Effector memory CD4-positive, alpha-beta T cell (primary cell): ENCODE measurements at places on chromosomes 7 and 10.

DNA sequence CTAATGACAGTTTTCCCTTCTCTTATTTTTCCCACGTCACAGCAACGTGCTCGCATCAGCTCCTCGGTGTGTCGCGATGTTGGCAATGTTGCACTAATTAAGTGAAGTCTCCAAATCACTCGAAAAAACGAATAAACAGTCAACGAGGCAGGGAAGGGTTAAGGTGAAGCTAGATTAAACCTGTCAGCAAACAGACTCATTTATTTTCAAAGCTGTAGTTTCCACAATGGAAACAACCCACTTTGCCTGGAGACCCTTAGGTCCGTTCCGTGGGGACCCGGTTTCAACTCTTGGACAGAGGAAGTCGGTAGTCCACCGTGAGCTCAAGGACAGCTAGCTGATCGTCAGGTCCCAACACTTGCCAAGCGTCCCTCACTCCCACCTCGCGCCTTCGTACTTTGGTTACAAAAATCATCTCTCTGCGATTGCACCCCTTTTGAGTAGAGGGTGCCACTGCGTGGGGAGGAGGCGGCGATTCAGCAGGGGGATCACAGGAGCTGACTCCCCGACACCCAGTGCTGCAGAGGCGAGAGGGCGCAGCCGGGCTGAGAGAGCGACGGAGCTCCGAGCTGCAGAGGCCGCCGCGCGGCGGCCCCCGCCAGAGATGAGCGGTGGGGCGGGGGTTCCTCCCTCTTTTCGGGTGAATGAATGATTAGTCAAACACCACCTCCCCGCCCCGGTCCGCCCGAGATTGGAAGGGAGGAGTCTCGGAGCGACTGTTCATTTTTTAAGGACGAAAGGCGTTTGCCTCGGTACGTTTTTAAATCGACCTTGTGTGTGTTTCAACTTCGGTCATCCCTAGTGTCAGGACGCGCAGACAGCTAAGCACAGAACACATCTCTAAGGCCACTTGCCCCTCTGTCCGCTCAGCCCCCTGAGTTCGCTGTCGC, 1.3 kb upstream of the BMPER start:
- DNase-seq: no peak

DNA sequence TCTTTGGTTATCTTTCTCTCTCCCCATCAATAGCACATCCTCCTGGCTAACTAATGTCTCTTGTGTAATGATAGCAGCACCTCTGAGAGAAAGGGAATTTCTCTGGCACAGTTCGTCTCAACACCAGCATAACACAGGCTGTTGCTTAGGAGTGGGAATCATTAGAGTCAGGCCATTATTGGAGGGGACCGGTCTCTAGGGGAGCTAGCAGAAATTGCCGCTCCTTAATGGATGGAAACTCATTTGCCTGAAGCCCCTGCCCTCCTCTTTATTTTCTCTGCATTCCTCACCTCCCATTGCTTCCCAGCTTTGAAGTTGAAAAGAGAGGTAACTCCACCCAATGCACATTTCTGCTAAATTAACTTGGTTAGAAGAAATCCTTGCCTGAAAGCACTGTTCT, 11.9 kb downstream of the LRRC4 start:
- DNase-seq: no peak

- no peak for DNase-seq
Measured at GRCh38 chr7:47466832-47467231, 115.1 kb downstream of the TNS3 start.

DNA sequence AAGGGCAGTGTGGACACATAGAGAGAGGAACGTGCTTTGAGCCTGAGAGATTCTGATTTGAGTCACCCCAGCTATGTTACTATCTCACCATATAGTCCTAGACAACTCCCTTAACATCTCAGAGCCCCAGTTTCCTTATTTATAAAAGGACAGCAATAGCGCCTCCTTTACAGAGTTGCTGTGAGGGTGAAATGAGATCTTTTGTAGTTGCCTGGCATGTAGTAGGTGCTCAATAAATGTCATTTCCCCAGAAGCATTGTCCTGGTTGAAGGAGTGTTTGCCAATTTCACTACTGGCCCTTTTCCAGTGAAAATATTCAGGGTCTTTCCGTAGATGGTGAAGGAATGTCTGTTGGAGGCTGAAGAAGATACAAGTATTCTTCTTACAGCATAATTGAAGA, 51.3 kb upstream of the FAM180A start:
- DNase-seq: no peak

DNA sequence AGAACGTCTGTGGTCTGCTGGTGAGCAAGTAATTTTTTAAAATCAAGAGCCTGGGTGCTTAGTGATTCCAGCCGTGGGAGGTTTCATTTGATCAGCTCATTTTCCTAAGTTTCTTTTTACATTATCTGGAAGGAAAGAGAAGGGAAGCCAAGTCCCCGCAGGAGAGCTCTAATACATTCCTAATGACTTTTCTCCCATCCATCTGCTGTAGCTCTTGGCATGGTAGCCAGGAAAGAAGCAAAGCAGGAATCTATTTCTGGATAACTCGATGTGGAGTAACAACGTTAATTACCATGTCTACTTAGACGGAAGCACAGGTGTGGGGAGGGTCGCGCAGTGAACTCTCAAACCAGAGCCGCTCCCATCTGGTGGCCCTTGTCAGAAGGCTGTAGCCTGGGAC, 121.9 kb downstream of the PAXIP1 start:
- DNase-seq: no peak

DNA sequence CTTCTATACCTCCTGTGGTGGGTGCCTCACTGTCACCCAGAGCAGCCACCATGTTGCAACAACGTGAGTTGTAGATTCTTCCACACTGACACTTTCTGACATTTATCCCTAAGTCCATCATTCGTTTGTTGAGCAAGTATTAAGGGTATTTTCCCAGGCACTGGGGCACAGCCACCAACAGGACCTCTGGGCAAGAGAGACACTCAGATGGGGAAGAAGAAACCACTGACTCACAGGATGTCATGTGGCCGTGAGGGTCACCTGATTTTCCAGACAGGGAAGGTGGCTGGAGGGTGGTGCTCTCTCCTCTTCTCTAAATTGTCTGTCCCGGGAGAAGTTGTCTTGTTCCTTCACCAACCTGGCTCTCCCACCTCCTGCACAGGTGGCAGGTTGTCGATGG, 51.7 kb upstream of the PPIF start:
- no peak for DNase-seq

DNA sequence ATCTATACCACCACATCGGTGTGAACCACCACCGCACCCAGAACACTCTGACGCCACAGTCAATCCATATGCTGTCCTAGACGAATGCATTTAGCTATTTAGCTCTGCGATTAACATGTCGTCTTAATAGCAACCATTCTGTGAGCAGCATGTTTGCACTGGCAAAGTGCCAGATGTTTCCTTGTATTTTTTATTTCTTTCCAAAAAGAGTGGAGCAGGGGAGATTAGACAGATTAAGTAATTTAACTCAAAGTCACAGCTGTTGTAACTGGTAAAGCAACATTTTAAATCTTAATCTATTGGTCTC, 57.0 kb upstream of the ARL4A start:
- no peak for DNase-seq

DNA sequence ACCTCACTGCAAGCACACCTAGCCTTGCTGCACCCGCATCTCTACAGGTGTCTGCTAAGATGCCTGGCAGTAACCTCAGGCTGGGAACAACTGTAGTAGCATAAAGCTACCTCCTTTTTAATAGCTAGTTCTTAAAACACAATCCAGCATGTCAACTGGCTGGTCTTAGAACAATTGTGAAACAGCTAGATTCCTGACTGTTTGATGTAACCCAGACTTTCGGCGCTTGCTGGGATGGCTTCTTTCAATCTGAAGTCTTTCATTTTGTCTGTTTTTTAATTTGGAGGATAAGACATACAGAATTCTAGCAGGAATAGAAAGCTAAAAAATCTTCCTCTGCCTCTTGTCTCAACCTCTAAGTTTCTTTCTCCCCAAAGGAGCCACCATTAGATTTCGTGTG, 59.8 kb downstream of the GSDME start:
- no peak for DNase-seq

- no peak for DNase-seq
Measured at GRCh38 chr7:16563281-16564022, 36.8 kb downstream of the LRRC72 start.

GRCh38 chr7:31796375-31796774, 109.4 kb downstream of the PPP1R17 start:
- no peak for DNase-seq

DNA sequence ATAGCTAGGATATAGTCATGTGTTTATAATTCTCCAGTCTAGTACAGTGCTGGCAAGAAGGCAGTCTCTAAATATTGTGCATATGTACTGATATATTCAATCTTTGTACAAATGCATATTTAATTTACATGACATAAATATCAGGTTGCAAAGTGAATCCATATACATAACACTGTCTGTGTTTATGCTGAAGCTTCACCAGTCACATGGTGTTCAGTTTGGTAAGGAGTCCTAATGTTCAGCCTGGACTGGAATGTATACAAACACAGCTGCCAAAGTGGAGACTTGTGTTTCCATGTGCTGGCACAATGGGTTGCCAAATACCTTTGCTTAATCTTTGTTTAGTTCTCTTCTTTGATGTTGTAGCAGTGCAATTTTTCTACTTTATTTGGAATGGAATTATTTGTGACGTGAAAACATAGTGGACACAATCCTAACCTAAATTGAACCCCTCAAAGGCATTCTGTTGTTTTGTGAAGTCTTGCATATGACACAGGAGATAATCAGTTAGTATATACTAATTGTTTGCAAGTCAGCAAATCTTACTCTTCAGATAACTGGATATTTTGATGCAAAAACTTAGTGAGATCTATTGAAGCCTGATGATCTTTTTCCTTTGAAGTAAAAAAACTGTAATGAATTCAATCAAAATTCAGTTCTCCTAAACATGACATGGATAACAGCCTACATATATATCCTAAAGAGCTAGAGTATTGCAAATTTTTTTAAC, 17.3 kb upstream of the ARL4A start:
- no peak for DNase-seq

DNA sequence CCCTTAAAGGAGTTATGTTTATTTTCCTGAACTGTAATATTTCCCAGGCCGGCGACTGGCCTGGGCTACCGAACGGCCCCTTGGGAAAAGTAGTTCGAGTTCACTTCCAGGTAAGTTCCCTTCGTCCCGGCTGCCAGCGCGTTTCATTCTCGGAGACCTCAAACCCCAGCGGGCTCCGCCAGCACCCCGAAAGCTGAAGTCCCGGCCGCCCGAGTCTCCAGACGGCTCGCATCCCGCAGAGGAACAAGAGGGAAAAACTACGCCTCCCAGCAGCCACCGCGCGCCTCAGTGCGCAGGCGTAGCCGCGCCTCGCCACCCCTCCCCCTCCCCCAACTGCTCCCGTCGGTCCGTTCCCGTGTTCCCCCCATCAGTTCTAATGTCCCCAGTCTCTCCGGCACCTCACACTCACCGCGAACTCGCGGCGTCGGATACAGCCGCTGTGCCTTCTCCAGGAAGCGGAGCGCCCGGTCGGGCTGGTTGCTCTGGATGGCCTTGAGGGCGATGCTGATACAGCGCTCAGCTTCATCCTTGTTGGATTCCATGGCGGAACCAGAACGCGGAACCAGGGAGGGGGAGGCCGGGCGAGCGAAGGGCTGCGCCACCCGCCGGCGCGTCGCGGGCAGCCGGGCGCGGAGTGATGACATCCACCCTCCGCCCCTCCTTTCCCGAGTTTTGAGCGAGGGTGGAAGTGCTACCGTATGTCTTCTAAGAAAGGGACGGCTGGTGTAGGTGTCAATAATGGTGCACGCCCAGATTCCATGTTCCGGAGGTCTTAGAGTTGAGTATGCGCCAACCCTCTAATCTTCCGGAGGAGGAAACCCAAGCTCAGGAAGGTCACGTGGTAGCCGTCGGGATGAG, at the start of gene DNAJB12:
Gene DNAJB12 (minus strand): TSS at position 564 of the 858 bp plus-strand sequence. CDS start 22 bp downstream, at position 542.
- DNase-seq: peak; percentile 75

GRCh38 chr10:1347962-1348772, 292.0 kb downstream of the WDR37 start:
- no peak for DNase-seq

DNA sequence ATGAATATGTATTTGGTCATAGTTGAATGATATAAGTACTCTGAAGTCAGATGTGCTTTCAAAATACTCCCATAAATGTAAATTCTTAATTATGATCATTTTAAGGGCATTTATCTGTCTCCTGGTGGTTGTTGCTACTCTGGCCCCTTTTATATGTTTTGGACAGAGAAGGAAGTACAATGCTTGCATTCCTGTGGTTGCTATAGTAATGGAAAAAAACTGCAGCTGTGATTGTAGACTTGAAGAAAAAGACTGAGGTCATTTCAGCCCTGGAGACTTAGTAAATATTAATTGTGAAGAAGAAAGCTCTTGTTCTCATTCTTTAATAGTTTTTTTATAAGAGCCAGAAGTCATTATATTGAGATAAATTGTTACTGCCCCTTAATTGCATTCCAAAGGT, 70.2 kb upstream of the FERD3L start:
- no peak for DNase-seq

DNA sequence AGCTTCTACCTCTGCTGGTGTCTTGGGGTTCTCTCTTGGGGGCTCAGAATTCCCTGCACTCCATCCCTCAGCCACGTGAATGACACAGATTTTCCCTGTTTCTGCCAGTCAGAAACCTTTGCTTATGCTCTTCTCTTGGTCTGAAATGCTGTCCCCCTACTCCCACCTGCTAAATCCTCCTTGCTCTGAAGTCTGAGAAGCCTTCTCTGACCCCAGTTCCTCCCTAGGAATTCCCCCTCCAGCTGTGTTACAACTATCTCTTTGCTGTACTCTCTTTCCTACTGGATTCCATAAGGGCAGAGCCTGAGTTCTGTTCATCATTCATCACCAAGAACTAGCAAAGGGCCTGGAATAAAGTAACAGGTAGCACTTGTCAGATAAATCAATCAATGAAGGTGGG, 33.6 kb upstream of the AKR1E2 start:
- DNase-seq: no peak

DNA sequence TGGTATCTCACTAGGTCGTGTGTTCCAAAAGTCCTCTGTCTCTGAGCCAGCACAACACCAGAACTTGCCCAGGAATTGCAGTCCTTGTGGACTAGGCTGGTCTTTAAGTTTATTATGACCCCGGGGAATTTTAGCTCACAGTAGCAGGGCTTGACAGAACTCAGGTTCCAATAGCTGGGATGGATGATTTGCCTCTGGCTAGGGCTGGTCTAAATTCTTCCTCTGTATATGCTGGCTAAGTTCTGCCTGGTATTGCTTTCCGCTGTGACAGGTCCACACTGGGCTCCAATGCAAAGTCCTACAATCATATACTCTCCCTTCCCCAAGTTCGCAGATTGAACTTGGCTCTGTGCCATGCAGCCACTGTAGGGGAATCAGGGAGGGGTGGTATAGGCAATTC, 52.5 kb downstream of the FAS start:
- DNase-seq: no peak

- DNase-seq: no peak
Measured at GRCh38 chr10:116477986-116478664, 50.5 kb downstream of the PNLIPRP3 start.

- DNase-seq: no peak
Measured at GRCh38 chr10:5949009-5949759, 28.2 kb downstream of the IL15RA start.

- DNase-seq: no peak
Measured at GRCh38 chr7:50832744-50833143, 50.0 kb upstream of the GRB10 start.

DNA sequence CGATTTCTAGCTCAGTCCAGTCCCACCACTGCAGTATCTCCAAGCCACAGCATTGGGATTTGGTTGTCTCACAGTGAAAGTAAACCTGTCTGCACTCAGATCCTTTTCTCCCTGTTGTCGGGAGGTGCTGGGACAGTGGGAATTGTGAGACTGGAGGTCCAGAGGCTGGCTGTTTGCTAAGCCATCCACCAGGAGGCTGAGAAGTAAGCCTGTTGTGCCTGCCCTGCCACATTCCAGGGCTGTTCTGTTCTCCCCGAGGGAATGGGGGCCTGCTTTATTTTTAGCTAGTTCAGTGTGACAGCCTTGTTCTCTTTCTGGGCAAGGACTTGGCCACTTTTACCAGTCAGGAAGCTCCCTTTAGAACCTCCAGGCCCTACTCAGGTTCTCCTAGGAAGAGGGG, 54.9 kb downstream of the HK1 start:
- no peak for DNase-seq
